ENCODE measurements at places on chromosomes 2 and 18. TPM values are rescaled to one million over a fixed set of nuclear protein-coding genes. Genes with fewer than 3 reads are reported as not detected.

DNA sequence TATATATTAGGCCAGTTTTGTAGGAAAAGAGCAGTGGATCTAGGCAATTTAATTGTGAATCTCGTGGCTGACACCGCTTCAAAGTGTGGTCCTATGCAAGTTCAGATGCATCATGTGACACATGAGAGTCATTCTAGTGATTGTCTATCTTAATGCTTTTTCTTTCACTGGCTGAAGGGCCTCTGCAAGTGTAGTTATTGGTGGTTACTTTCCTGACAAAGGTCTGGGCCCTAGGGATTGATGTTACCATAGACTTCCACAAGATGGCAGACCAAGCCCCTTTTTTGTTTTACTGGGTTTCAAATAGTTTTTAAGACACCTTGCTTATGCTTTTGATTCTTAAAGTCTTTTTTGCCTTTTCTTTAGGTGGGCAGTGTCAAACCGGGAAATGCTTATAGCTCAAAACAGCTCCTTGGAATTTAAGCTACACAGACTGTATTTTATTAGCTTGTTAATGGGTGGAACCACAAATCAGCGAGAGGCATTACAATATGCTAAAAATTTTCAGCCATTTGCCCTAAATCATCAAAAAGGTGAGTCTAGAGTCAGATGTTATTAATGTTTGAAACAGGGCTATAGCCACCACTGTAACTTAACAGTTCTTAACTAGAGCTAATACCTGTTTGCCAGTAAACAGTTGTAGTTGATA is 25.9 kb downstream of the CD8A start:
- DNase-seq = peak; percentile 47

DNA sequence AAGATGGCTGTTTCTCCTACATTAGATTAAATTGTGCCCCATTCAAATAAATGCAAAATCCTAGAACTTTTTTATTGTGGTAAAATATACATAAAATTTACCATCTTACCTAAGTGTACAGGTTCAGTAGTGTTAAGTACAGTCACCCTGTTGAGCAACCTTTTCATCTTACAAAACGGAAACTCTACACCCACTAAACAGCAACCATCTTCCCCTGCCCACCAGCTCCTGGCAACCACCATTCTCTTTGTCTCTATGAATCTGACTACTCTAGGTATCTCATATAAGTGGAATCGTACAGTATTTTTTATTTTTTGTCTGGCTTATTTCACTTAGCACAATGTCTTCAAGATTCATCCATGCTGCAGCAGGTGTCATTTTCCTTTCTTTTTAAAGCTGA is 53.0 kb downstream of the ASXL2 start:
- no peak for DNase-seq

GRCh38 chr2:129459200-129459876 is 520.1 kb upstream of the RAB6C start:
- no peak for DNase-seq

DNA sequence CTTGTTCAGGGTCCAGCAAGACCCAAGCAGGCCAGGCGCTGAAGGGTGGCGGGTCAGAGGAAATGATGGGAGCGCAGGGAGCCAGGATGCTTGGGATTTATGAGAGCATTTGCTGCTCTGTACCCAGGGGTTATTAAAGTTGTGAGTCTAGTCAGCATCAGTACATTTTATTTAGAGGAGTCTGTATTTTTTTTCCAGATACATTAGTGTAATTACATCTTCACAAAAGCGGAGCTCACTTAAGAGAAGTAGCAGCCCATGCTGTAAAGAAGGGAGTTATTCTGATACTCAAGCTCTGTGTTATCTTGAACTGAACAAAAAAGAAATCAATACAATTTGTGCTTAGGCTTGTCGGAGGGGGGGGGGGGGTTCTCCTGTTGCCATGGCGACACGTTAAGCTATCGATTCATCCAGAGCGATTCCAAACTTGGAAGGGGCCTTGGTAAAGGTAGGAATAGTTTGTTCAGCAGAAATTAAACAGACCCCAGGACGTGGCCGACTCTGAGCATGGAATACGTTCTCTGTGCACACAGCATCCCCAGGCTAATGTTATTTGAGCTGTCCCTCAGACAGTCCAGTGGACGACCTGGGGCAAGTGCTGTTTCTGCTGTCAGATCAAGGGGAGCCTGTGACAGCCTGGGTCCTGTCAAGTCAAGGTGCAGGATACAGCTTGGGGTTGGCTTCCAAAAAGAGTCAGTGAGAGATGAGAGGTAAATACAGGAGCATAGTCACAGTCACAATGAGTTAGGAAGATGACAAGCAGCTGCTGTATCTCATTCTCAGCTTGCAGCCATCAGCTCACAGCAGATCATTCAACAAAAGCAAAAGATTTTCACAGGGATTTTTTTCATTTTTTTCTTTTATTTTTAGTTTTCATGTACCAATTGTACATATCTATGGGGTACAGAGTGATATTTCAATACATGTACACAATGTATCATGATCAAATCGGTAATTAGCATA is 387.6 kb downstream of the DCDC2C start:
- no peak for DNase-seq

DNA sequence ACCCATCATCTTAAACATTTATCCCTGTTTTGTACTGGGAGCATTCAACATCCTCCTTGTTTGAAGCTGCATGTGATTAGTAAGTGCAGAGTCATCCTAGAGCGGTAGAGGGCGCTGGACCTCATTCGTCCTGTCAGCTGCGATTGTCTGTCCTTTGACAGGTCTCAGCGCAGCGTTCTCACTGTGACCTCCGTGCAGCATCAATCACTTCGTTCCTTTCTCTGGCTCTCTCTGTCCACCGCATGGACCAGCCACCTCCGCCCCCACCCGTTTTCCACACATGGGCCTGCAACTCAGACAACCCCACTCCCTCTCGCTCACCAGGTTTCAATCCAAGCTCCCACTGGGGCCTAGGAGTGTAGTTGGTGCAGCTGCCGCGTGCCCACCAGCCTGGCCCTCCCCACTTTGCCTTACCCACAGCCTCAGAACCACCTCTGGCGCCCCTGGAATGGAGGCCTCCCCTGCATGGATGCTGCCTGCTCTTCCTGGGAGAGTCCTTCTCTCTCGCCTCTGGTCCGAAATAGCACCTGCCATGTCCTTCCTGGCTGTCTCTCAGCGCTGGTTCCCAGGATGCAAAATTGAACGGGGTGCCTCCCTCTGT is 90.5 kb downstream of the NDUFA10 start:
- peak; percentile 14 for DNase-seq

DNA sequence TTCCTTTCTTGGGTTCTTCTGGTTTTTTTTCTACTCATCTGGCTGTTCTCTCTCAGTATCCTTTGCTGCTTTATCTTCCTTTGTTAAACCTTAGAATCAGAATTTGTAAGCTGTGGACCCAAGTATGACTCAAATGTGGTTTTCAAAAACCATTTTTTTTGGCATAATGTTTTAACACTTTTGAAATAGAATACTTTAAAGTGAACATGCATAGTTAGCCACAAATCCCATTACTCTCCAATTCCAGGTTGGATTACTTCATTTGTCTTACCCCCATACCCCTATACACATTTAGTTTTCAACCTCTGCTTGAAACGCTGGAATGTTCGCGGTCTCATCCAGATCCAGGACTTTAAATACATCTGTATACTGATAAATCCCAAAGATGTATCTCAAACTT is 29.1 kb downstream of the ALMS1 start:
- no peak for DNase-seq

- DNase-seq = no peak
Measured at GRCh38 chr18:54080858-54081257, 143.6 kb downstream of the MBD2 start.

GRCh38 chr2:46230115-46230571 is 67.1 kb upstream of the EPAS1 start:
- DNase-seq = no peak

DNA sequence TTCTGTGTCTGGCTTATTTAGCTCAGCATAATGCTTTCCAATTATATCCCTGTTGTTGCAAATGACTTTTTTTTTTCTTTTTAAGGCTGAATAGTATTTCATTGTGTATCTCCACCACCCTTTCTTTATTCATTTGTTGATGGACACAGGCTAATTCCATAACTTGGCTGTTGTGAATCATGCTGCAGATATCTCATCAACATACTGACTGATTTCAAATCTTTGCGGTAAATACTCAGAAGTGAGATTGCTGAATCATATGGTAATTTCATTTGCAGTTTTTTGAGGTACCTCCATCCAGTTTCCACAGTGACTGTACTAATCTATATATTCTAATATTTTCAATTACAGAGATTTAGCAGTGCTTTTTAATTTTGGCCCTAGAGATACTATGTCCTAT is 266.2 kb downstream of the TMX3 start:
- peak; percentile 49 for DNase-seq

- no peak for DNase-seq
Measured at GRCh38 chr18:11991021-11991795, 9.9 kb downstream of the IMPA2 start.

DNA sequence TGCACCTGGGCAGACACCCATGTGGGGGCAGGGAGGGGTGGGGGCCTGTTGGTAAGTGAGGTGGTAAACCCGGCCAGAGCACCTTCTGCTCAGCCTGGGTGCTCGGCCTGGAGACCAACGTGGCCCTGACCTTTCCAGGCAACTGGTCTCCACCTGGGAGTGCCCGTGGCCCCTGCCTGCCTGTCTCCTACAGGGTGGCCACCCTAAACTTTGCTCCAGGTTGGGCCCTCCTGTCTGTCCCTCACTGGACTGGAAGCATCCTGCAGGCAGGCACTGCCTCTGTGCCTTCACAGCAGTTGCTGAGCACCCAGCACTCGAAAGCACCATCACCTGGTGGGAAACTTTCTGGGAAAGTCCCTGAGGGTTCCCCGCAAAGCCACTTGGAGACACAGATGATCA is 171.3 kb downstream of the TWIST2 start:
- DNase-seq = no peak

DNA sequence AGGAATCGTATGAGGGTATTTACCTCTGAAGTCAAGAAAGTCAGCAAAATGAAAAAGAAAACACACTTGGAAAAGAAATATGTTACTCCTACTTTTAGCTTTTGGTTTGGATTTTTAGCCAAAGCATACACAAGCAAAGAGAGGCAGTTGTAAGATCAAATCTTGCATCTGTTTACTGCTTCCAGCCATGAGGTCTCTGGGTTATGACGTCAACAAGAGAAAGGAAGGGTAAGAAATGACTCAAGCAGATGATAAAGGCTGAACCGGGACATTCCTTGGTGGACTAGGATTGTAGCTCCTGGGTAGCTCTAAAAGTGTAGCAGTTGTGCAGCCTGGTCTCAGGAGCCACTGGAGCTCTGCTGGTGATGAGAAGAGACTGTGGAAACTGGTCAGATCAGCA is 16.8 kb downstream of the CTNNA2 start:
- DNase-seq = no peak

DNA sequence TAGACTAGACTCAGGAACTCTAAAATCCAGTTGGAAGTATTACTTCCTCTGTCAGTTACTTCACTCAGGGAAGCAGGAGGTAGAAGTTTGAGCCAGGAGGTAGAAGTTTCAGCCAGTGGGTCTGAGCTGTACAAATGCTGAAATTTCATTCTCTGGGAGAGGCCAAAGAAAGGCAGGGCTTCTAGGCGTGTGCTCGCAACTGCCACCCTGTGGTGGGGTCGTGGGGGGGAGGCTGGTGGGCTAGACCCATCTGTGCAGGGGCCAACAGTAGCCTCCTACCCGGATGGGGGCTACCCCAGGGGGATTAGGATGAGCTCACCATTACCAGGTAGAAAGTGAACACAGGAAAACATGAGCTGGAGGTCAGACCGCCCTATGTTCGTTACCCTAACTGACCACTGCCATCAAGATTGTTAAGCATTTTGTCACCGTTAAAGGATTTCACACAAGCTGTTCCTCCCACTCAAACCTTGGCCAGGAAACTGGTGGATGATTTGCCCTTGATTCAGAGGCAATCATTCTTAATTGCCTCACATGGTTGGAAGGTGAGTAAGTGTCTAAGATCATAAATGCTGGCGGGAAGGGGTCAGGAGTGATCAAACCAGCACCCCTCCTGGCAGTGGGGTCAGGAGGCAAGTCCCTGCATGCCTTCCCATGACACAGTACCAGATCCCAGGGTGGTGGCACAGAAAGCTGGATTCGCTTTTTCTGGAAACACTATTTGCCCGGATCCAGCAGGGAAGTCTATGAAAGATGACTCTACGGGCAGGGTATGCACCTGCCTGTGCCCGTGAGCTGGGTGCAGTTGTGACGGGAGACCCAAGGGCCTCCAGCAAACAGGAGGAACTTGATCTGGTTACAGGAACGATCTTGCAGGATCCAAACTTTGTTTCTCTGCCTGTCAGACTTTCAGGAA is 5.2 kb upstream of the FHL2 start:
- peak; percentile 93 for DNase-seq

DNA sequence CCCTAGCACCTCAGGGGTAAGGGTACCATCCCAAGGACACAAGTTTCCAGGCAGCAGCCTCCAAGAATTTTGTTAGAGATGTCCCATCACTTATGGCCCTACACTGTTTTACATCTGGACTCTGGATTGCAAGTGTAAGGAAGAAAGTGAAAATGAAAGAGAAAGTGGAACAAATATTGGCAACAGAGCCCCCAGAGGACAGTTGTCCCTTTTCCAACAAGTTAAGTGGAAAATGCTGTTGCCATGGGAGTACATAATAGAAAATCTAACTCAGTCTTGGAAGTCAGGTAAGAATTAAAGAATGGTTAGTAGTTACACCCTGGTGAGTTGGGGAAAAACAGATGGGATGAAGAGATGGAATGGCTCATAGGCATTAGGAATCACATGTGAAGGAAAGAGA is 50.6 kb downstream of the TTC21B start:
- DNase-seq = peak; percentile 66

DNA sequence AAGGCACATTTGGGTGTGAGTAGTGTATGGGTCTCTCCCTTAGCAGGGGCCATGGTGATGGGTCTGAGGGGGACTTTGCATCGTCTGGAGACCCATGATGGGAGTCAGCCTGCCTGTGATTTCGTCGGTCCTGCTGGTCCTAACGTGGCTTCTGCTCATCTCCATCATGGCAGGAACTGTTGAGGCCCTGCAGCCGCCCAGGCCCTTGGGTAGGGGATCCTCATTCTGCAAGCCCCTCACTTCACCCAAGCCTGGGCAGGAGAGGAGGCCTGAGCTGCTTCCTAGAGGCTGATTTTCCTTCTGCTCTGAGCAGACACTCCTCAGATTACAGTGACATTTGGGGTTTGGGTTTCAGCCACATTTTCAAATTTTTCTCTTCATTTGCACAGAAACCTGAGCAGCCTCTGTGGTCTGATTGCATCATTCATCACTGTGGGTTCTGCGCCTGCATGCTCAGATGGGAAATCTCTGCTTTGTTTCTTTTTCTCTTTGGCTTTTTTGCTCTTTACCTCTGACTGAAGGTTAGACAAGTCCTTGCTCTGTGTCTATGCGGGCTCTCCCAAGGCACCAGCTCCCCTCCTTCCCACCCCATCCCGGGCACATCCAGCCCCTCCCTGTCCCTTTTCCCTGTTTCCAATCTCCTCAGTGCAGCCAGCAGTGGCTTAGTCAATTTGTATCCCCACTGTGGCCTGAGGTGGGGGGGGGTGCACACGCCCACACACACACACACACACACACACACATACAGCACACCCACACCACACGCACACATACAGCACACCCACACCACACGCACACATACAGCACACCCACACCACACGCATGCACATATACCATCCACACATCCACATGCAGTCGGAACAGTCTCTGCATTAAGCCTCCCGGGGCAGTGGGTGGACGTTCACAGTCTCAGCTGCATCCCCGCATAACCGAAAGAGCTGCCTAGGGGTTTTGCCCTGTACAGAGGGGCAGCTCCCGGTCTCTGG is 305.4 kb upstream of the HS6ST1 start:
- peak; percentile 67 for DNase-seq

The RTP5 gene
- not detected for total RNA-seq

The HOXD8 gene
- total RNA-seq = 11.7 TPM

The NYAP2 gene
- total RNA-seq = not detected

The CTIF gene
- total RNA-seq = 4.6 TPM

The AKAIN1 gene
- not detected for total RNA-seq

The FMNL2 gene
- total RNA-seq = 41.3 TPM

The TNFAIP6 gene
- 7.3 TPM for total RNA-seq

Measured in RPMI7951 (cell line).